ENCODE measurements at places on chromosomes 5 and 9. TPM values are rescaled to one million over a fixed set of nuclear protein-coding genes. Genes with fewer than 3 reads are reported as not detected.

- no peaks in the 10 kb centered on the region for H3K27me3 ChIP-seq
- H3K36me3 ChIP-seq, result no peaks in the 10 kb centered on the region
- H3K27ac ChIP-seq, result no peak overlapping the region
- H3K4me1 ChIP-seq, result no peaks in the 10 kb centered on the region
Measured at GRCh38 chr9:135144581-135145170, 57.2 kb downstream of the OLFM1 start.

DNA sequence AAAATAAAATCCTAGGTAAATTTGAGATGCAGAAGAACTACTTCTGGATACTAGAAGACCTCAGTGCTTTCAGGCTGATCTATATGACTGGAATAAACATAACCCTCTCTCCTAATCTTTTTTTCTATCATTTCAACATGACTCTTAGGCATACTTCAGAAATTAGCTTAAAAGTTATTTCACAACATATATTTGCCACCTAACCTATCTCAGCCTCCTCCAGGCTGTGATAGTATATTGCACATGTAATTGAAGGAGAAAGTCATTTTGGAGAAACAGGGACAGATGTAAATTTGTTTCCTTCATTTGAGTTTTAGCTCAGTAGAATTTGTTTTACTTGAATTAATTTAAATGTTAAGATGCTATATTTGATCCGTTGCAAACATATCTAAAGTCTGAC lies 1932.3 kb upstream of the CDH6 start:
- H3K4me1 ChIP-seq, result no peaks in the 10 kb centered on the region
- no peak for DNase-seq
- H3K27me3 ChIP-seq, result no peaks in the 10 kb centered on the region
- H3K27ac ChIP-seq, result no peak overlapping the region
- no peaks in the 10 kb centered on the region for H3K36me3 ChIP-seq

DNA sequence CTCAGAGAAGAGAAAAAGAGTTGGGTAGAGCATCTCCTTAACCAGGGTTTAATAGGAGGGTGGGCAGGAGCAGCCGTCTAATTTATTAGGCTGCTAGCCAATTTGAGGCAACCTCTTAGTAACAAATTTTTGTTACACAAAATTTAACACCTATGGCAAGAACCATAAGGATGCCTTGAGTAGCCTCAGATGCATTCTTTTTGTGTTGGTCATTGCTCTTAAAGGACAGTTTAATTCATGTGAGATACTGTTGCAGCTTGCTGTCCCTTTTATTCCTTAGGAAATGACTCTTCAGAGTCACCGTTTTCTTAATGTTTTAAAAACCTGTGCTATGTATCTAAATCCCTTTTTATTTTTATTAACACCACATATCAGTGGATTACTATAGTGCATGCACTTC lies 255.1 kb downstream of the MAST4 start:
- H3K27me3 ChIP-seq, result no peaks in the 10 kb centered on the region
- H3K36me3 ChIP-seq, result no peaks in the 10 kb centered on the region
- DNase-seq, result no peak
- no peaks in the 10 kb centered on the region for H3K4me1 ChIP-seq
- no peak overlapping the region for H3K27ac ChIP-seq

The ZSWIM6 gene
- 1.3 TPM for polyA plus RNA-seq

GRCh38 chr5:35229076-35230037 lies 930 bp downstream of the PRLR start:
- no peaks in the 10 kb centered on the region for H3K36me3 ChIP-seq
- peaks cover 9% of the 10 kb centered on the region for H3K4me1 ChIP-seq
- H3K4me3 ChIP-seq, result peak overlapping the region; percentile 64
- no peaks in the 10 kb centered on the region for H3K27me3 ChIP-seq
- peak overlapping the region; percentile 76 for H3K27ac ChIP-seq
- DNase-seq, result peak; percentile 44

The CCL27 gene
- polyA plus RNA-seq, result not detected

The COL15A1 gene
- 0.16 TPM for polyA plus RNA-seq

- H3K4me1 ChIP-seq, result peaks cover 8% of the 10 kb centered on the region
- no peak for DNase-seq
- no peaks in the 10 kb centered on the region for H3K27me3 ChIP-seq
- no peak overlapping the region for H3K27ac ChIP-seq
- H3K36me3 ChIP-seq, result no peaks in the 10 kb centered on the region
Measured at GRCh38 chr9:125540497-125540896, 166.5 kb downstream of the MAPKAP1 start.

The MARCOL gene
- polyA plus RNA-seq, result not detected

The OBP2A gene
- polyA plus RNA-seq, result not detected
